ENCODE measurements at places on chromosomes 2 and 18. TPM values are rescaled to one million over a fixed set of nuclear protein-coding genes. Genes with fewer than 3 reads are reported as not detected.

The LHCGR gene
- not detected for total RNA-seq

DNA sequence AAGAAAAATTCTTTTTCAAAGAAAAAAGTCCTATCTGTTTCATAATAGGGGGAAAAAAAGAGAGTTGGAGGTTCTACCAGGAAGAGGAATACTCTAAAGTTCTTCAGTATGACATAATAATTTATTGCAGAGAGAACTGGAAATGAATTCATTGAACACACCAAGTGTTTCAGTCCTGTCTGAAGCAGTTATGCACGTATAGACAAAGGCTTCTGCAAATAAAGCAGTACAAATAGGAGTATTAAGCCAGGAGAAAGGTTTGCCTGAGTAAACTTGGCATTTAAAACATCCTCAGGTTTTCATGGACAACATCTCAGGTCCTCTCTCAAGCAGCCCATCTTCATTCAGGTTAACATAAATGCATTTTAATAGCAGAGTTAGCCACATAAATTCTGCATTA is 141.6 kb downstream of the CCDC148 start:
- DNase-seq: no peak

- DNase-seq: no peak
These were observed 71.8 kb upstream of the NPAS2 start for GRCh38 chr2:100747996-100748615.

GRCh38 chr2:189849550-189849949 is 65.3 kb downstream of the PMS1 start:
- DNase-seq: peak; percentile 26

The ABCG5 gene
- total RNA-seq: not detected

The PROKR1 gene
- total RNA-seq: not detected

DNA sequence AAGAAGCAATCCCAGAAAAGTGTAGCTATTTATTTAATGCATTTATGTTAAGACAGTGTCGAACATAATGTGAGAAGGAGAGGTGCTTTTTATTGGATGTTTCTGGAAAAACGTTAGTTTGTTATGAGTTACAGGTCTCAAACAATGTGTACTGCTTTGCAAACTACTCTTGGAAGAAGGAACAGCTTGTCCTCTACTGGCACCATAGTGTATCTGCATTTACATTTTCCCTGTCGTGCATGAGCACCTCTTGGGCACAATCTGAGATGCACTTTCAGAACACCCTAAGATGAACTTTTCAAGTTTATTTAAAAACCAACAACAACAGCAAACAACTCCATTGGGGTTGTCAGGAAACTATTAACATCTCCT is 22.8 kb downstream of the CCNYL1 start:
- DNase-seq: peak; percentile 38

DNA sequence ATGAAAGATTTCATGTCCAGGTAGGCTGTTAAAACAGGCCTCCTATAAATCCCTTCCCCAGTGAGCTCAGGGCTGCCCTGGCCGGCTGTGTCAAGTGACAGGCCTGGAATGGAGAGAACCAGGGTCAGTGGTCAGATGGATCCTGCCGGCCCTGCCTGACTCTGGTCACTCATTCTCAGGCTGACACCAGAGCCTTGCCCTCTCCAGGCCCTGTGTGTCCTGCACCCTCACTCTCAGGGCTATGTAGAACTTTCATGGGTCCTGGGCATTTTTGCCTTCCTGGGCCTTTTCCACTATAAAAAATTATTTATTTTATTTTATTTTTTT is 82.0 kb upstream of the RGPD5 start:
- no peak for DNase-seq
